Activated T-cell treated with anti-CD3 and anti-CD28 coated beads, Interleukin-2, amount 50 U/mL, for 72 hours (primary cell): ENCODE measurements at places on chromosomes 5 and 9. TPM values are rescaled to one million over a fixed set of nuclear protein-coding genes. Genes with fewer than 3 reads are reported as not detected.

Gene PRRT1B
- total RNA-seq, result not detected

Gene TEX53
- not detected for total RNA-seq

DNA sequence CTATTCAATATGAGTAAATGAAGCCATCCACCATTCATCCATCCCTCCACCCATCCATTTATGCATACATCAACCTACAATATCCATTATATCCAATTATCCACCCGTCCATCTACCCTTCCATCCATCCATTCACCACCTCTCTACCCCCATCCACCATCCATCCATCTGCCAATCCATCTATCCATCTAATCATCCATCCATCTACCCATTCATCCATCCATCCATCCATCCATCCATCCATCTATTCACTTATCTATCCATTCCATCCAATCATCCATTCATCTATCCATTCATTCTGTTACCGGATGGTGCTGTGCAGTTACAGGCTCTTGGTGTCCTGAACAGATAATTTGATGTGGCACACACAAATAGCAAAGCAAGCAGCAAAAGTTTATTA lies 10.7 kb downstream of the PAEP start:
- no peak for DNase-seq
- no peak overlapping the region for H3K4me3 ChIP-seq
- no peaks in the 10 kb centered on the region for H3K36me3 ChIP-seq

DNA sequence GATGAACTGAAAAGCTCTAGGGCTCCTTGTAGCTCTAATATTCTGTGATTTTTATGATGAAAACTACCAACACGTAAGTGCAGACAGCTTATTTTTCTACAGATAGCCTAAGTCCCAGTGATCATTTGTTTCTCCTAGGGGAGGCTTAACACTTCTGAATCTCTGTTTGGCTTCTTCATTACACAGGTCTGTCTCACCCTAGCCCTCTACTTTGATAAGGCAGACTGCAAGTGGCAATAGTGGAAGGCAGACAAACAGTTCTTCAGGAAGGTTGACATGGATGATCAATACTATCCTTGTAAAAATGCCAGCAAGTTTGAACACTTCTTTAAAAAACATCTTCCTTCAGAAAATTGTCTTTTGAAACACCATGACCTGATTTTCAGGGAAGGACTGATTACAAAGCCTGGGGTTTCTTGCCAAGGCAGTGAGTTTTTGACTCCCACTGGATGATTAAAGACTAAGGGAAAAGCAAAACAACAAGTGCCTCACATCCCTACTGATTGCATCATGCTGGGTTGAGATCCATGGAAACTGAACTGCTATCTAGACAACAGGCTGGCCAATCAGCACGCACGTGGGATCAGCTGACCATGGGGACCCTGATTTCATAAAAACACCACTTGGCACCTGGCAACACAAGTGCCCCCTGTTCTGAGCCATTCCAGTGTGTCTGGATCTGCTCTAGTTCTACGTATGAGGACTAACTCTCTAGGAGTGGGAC lies 212.2 kb downstream of the SMARCA2 start:
- no peak overlapping the region for H3K27ac ChIP-seq
- DNase-seq, result no peak
